ENCODE measurements at places on chromosomes 6 and 20.

GRCh38 chr6:157753291-157753690 is 69.8 kb upstream of the SNX9 start:
- no peak for DNase-seq

DNA sequence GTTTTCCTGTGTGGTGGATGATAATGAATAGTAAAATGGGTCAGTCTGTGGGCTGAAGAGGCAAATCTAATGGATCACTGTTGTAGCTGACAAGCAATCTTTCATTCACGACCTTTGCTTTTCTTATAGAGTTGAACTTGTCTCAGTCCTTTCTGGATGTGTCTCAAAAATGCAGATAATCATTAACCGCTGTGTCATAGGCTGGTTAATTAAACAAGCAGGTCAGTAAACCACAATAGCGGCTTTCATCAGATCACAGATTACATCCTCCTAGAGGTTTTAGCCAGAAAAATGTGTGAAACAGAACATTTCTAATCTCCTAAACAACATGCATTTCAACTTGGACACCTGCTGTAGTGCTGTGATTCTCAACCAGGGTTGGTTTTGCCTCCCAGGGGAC is 2.5 kb upstream of the METTL24 start:
- no peak for DNase-seq

GRCh38 chr20:37421060-37421905 is 75.3 kb downstream of the SRC start:
- no peak for DNase-seq

- DNase-seq: no peak
Observed at GRCh38 chr6:81575442-81575841, 177.0 kb downstream of the TENT5A start.

Data from activated CD4-positive, alpha-beta memory T cell treated with anti-CD3 and anti-CD28 coated beads for 36 hours (primary cell).